ENCODE measurements at places on chromosomes 1 and 21. TPM values are rescaled to one million over a fixed set of nuclear protein-coding genes. Genes with fewer than 3 reads are reported as not detected.
A peak's percentile ranks its signal among the peaks of the same experiment; 100 is the strongest.

Gene DNM3
- 1.1 TPM for polyA plus RNA-seq

Gene MCOLN2
- polyA plus RNA-seq = not detected

GRCh38 chr1:117466761-117467160 is 99.5 kb downstream of the MAN1A2 start:
- DNase-seq = peak; percentile 86

DNA sequence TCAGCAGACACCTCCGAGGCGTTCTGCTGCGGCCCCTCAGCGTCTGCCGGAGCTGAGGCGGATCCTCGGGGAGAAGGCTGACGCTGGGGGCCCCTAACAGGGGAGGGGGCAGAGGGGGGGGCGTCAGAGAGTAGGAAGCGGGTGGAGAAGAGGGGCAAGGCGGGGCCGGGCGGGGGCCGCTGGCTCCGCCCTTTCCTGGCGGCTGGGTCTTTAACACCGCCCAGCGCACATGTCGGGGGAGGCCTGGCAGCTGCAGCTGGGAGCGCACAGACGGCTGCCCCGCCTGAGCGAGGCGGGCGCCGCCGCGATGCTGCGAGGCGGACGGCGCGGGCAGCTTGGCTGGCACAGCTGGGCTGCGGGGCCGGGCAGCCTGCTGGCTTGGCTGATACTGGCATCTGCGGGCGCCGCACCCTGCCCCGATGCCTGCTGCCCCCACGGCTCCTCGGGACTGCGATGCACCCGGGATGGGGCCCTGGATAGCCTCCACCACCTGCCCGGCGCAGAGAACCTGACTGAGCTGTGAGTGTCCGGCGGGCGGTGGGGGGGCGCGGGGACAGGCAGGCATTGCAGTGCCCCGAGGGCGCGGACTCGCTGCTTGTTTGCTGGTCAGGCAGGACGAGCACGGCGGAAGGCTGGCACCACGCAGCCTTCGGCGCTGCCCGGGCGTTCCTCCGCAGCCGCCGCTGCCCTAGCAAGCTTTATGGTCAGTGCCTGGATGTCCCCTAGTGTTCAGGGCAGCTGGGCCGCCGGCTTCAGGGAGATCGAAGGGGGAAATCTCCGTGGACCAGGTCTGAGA is at the start of gene NTRK1:
NTRK1 (plus strand) TSS at position 238 of the 796 bp plus-strand sequence; CDS start at position 308, 70 bp downstream.
- peak; percentile 17 for DNase-seq
